Activated naive CD8-positive, alpha-beta T cell treated with anti-CD3 and anti-CD28 coated beads for 36 hours (primary cell): ENCODE measurements at places on chromosomes 11 and 22. TPM values are rescaled to one million over a fixed set of nuclear protein-coding genes. Genes with fewer than 3 reads are reported as not detected.

Gene KDELR3
- 0.72 TPM for total RNA-seq

Gene EHD1
- 103 TPM for total RNA-seq

Gene DRD4
- 0.37 TPM for total RNA-seq

Gene FOLR1
- total RNA-seq, result not detected

Gene ACO2
- total RNA-seq, result 107 TPM

Gene PATE4
- total RNA-seq, result not detected

Gene SCN2B
- not detected for total RNA-seq

Gene MN1
- total RNA-seq, result 0.06 TPM

Gene SERPING1
- total RNA-seq, result 0.41 TPM

Gene OR6T1
- total RNA-seq, result not detected

Gene FGF19
- not detected for total RNA-seq

Gene P2RX6
- total RNA-seq, result 0.43 TPM

Gene ANGPTL5
- not detected for total RNA-seq

Gene DDI1
- total RNA-seq, result not detected
